ENCODE measurements at places on chromosomes 1 and 21.
A peak's percentile ranks its signal among the peaks of the same experiment; 100 is the strongest.

DNA sequence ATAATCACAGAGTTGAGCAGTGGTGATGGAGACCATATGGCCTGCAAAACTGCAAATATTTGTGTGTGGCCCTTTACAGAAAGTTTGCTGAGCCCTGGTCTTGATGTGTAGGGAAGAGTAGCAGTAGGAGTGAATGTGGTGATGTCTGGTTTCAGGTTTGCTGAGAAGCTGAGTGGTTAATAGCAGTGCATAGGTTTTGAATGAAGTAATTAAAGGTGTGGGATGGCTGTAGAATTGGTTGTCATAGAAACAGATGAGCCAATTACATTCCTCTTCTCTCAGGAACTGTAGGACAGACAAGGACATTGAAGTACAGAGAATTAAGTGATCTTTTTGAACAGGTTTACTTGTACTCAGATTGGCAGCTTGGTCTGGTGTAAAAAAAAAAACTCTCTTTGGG is 37.4 kb downstream of the PRDM2 start:
- no peak for DNase-seq

GRCh38 chr1:202316186-202316585 is 25.6 kb downstream of the UBE2T start:
- DNase-seq, result no peak

GRCh38 chr21:19011451-19011850 is 607.9 kb upstream of the TMPRSS15 start:
- DNase-seq, result no peak

DNA sequence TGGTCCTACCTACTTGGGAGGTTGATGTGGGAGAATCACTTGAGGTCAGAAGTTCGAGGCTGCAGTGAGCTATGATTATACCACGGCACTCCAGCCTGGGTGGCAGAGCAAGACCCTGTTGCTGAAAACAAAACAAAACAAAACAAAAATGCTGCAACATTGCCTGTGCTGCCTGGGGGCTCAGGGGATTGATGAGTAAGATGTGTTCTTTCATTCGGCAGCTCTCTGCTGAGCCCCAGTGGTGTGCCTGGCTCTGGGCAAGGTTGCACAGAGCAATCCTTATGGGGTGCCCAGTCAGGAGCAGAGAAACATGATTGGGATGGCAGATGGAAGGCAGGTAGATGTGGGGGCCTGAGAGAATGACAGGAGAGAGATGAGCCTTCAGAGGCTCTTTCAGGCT is 28.6 kb upstream of the KDM4A start:
- DNase-seq, result no peak

GRCh38 chr1:236301080-236301957 is 19.6 kb upstream of the ERO1B start:
- DNase-seq, result no peak

GRCh38 chr1:185668013-185668412 is 66.2 kb upstream of the HMCN1 start:
- DNase-seq, result no peak

GRCh38 chr1:185070051-185070450 is 24.7 kb downstream of the RNF2 start:
- DNase-seq, result no peak

DNA sequence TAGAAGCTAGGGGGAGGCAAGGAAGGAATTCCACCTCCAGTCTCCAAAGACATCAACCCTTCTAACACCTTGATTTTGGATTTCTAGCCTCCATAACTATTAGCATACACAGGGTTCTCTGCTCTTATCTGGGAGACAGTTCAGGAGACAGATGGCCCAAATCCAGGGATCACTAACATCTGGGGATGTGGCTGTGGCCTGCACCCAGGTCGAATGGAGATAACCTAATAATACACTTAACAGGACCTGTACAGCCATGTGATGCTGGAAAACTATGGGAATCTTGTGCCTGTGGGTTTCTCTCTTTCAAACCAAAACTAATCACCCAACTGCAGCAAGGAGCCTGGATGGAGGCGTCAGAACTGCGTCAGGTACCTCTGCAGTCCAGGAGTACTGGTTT is 47.6 kb downstream of the KIAA0319L start:
- DNase-seq, result no peak

DNA sequence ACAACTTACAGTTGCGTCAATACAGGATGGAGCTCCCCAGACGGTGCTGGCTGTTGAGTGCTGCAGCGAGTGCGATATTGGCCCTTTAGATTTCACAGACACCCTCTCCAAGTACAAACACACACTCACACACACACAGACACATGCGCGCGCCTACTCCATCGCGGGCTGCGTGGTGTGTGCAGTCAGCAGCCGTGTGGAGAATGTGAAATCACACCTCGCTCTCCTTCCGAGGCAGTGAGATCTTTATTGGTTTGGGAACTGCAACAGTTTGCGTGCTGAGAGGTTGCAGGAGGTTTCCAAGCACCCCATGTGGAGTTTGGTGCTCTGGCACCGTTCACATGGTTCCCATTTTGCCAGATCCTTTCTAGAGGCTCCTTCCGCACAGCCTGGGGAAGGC is 372.2 kb downstream of the RRAGC start:
- DNase-seq, result no peak

DNA sequence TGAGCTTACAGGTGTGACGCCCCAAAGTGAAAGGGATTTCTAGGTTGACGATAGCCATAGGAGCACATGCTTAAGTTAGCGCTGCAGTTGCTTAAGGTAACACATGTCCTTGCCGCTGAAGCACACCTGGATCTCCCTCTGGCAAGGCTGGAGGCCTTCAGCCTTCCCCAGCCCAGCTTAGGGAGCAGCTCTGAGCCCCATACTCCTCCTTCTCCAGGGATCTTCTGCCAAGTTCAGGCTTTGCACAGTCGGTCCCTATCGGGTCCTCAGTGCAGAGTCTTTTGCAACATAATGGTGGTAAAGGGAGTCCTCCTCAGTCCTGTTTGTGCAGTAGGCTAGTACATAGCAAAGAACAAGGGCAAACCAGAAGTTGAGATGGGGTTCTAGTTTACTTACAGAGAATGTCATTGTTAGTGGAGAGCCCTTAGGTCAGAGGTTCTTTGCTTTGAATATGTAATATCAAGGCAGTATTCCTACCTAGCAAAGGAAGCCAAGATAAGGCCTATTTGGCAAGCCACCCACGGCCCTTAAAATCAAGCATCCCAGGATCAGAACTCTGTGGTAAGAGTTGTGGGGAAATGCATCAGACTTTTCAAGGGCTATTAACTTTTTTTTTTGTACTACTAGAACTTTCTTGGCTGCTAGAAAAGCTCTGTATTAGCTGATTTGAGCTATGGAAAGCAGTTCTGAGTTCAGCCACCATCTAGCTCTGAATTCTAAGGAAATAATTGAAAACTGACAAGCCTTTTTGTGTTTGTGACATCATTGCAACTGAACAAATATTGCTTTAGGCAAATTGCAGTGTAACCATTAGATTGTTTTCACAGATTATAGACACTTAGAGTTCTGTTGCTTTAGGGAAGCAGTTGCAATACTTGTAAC is 1.4 kb downstream of the EVA1C start:
- peak; percentile 69 for DNase-seq

- peak; percentile 4 for DNase-seq
Measured at GRCh38 chr1:47906009-47906432, 91.2 kb downstream of the TRABD2B start.

GRCh38 chr1:204426035-204426436 is 14.4 kb upstream of the PPP1R15B start:
- DNase-seq, result peak; percentile 44

- peak; percentile 88 for DNase-seq
Measured at GRCh38 chr1:109793486-109794318, 30.0 kb upstream of the EPS8L3 start.

GRCh38 chr1:65175171-65176055 is 27.4 kb downstream of the AK4 start:
- peak; percentile 48 for DNase-seq

GRCh38 chr1:46171871-46172270 is 3.0 kb upstream of the TSPAN1 start:
- no peak for DNase-seq

DNA sequence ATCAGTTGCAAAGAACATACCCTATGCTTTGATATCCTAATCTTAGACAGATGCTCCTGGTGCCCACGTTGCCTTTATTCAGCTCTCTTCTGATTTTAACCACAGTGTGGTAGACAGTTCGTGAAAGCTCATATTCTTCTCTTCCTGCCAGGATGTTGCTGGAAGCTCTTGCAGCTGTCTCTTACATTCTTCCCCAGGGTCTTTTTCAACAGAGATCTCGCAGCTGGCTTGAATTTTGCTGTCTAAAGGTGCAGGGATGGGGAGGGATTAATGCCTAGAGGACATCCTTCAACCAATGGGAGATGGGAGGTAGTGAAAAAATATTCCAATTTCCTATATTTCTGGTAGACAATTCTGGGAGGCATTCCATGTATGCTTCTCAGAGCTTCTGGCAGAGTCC is 150.0 kb upstream of the APP start:
- DNase-seq, result no peak

DNA sequence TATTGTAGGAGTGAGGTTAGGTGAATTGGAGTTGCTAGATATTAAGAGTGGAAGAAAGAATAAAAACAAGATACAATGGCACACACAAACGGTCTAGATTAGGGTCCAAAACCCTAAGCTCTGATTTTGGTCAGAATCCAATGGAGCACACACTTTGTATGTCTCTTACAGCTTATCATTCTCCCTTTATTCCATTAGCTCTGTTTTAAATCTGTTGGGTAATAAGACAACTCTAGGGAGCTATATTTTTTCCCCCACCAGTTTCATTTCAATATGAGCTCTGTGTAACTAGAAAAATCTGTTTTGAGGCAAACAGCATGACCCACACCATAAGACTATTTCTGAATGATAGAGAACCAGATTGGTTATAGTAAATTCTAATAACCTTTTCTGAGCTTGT is 465.6 kb downstream of the ADGRL2 start:
- no peak for DNase-seq

DNA sequence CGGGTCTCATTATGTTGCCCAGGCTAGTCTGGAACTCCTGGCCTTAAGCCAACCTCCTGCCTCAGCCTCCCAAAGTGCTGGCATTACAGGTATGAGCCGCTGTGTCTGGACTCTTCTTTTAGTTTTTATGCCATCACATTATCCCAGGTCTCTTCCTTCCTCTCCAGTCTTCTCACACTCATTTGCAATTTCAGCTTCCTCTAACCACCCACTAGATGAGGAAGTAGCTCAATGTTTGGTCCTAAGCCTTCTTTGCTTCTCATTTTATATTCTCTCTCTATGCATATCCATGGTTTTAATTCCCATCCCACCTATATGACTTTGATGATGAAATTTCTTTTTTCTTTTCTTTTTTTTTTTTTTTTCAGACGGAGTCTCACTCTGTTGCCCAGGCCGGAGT is 3.1 kb upstream of the ZBTB8A start:
- no peak for DNase-seq

GRCh38 chr1:67705735-67706453 is 20.9 kb downstream of the GADD45A start:
- no peak for DNase-seq

DNA sequence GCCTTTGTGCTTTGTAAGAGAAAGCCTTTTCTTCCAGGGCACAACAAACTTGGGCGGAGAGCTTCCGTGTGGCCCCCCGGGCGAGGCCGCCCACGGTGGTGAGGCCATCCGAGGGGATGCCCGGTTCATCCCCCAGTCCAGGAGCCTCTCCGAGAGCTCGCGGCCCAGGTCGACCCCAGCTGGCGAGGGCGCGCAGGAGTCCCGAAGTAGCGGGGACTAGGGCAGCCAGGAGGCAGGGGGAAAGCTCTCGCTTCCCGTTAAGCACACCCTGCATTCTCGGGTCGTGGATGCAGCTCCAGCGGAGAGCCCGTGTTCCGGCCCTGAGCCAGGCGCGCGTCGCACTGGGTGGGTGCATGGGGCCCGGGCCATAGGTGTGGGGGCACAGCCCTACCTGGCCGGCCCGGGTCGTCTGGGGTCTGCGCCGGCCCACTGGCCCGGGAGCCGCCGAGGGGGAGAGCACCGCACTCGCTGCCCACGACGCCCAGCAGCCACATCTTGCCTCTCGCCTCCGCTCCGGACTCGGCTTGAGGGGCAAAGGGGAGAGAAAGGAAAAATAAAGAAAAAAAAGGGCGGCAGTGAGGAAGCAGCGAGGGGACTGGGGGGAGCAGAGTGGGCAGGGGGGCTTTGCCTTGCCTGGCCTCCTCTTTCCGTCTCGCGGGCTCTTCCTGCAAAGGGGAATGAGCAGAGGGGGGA is 1.8 kb downstream of the RNF220 start:
- DNase-seq, result no peak

DNA sequence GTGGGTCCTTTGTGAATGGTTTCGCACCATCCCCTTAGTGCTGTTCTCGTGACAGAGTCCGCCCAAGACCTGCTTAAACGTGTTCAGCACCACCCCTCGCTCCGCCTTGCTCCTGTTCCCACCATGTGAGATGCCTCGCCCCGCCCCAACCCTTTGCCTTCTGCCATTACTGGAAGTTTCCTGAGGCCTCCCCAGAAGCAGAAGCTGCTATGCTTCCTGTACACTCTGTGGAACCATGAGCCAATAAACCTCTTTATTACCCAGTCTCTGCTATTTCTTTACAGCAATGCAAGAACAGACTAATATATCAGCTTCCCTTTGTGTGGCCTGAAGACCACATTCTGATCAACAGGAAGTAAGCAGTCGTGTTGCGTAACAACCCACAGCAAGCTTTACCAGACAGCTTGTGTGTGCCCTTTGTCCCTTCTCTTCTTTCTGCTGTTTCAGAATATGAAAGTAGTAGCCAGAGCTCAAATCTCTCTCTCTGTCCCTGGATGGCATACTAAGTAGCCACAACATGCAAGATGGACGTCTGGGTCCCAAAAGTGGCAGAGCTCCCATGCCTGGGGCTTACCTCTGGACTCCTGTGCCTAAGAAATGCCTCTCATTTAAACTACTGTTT is 14.1 kb downstream of the HENMT1 start:
- DNase-seq, result peak; percentile 58

- DNase-seq, result no peak
Measured at GRCh38 chr1:66380452-66381212, 153.3 kb upstream of the SGIP1 start.

GRCh38 chr1:229130028-229130668 is 140.8 kb upstream of the RAB4A start:
- no peak for DNase-seq

DNA sequence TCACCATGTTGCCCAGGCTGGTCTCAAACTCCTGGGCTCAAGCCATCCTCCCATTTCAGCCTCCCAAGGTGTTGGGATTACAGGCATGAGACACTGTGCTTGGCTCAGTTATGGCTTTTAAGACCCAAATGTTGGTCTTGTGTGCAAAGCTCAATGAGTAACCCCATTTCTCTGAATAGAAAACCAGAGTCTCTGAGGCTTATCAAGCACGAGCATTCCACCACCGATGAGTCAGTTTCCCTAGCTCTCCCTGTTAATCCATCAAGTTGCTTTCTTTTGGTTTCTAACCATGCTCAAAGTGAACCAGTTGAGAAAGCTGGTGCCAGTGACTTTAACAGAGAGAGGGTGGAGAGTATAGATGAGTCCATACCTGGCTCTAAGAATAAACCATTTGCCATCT is 350.9 kb upstream of the ADGRL2 start:
- DNase-seq, result no peak

Measured in astrocyte of the spinal cord (primary cell).